CD8-positive, alpha-beta memory T cell (primary cell): ENCODE measurements at places on chromosomes 2 and 18.
A peak's percentile ranks its signal among the peaks of the same experiment; 100 is the strongest.

- DNase-seq, result no peak
Observed at GRCh38 chr2:25692737-25693445, 19.5 kb upstream of the DTNB start.

DNA sequence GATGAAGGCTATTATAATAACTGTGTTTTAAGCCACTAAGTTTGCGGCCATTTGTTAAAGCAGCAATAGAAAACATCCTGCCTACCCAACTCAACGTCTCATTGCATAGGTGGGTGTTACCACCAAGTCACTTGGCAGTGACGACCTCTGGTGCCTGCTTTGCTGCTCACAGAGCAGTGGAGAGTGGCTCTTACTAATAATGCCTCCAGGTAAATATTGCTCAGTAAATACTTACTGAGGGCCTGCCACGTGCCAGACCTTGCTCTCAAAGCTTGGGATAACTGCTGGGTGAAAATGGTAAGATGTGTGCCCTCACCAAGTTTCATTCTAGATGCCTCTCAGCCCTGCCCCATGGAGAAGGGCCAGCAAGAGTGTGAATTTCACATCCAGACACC lies 27.7 kb downstream of the ITGA6 start:
- DNase-seq, result no peak

DNA sequence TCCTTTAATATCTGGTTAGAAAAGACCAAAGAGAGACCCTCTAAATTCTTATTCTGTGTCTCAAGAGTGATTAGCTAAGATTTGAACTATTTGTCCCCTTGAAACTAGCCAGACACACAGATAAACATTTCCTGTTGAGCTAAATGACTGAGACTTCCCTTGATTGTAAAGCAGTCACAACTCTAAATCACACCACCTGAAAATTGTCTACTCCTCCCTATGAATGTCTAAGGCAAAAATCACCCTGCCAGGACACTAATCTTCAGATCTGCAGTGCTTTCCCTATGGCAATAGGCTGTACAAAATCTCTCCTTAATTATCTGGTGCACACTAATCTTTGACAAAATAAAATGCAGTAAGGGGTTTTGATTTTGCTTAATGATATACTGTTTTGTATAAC lies 200.5 kb upstream of the GULP1 start:
- DNase-seq, result no peak

DNA sequence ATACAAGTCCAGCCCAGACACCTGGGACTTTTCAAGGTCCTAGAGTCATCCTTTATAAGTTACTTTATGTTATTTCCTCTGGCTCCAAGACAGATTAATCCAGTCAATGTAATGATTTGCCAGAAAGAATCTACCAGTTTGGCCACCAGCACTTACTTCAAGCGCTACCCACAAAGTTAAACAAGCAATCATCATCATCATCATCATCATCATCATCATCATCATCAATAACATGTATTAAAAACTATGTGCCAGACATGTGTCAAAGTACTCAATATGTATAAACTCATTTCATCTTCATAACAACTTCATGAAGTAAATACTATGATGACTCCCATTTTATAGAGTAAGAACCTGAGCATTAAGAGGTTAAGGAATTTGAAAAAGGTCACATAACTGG lies 64.3 kb downstream of the LRP2 start:
- DNase-seq, result no peak

GRCh38 chr2:11778416-11778815 lies 32.0 kb downstream of the LPIN1 start:
- no peak for DNase-seq

DNA sequence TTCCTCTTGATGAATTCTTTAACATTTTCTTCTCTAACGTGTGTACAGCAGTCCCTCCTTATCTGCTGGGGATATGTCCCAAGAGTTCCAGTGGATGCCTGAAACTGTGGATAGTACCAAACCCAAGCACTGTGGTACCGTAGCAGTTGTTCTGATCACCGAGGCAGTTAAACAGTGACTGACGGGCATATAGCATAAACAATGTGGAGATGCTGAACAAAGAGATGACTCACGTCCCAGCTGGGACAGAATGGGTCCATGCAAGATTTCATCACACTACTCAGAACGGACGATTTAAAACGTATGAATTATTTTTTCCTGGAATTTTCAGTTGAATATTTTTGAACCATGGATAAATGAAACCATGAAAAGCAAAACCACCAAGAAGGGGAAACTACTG lies 54.5 kb upstream of the SPAG16 start:
- no peak for DNase-seq

- DNase-seq, result no peak
Observed at GRCh38 chr2:160632084-160632975, 138.7 kb upstream of the RBMS1 start.

DNA sequence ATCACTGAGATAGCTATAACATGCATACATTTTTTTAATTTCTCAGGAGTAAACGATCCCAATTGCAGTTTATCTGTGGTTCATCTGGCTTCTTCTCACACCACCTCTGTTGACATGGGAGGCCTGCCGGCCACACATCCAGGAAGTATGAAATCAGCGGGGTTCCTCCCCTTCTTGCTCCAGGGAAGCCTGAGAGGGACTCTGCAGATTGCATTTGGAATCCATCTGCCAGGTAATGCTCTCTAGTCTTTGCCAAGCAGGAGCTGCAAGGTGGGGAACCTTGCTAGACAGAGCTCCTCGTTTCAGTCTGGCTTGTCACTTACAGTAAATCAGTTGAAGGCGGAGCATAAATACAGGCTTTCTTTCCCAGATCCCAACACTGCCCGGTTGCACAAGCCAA lies 49.9 kb downstream of the SOX11 start:
- DNase-seq, result no peak

DNA sequence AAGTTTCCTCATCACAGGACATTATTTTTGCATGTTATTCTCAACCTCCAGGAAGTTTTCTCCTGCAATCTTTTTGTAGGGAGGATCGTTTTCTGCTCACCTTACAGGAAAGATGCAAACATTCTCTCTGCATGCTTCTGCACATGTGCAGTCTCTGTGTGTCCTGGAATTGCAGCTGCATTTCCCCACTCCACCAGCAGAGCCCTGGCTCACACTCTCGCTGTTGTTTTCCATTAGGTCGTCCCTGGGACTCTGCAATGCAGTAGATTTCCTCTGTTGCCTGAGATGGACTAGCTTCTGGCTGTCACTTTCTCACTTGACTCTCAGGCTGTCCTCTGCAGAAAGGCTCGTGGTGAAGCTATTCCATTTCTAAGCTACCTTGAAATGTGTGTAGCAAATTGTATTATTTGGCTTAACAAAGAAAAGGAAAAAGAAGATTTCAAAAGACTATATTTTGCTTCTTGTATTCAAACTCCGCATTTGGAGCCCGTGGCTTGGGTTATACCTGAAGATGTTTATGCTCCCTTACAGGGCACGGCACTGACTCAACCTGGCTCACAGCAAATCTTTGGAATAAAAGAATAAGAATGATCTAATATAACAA lies 346.7 kb downstream of the RAD51AP2 start:
- no peak for DNase-seq

- DNase-seq, result peak; percentile 62
Observed at GRCh38 chr18:74040459-74041332, 106.9 kb downstream of the FBXO15 start.

- DNase-seq, result no peak
Observed at GRCh38 chr2:54040250-54040649, 69.5 kb upstream of the PSME4 start.

- no peak for DNase-seq
Observed at GRCh38 chr18:72233106-72233505, 311.0 kb downstream of the CBLN2 start.

DNA sequence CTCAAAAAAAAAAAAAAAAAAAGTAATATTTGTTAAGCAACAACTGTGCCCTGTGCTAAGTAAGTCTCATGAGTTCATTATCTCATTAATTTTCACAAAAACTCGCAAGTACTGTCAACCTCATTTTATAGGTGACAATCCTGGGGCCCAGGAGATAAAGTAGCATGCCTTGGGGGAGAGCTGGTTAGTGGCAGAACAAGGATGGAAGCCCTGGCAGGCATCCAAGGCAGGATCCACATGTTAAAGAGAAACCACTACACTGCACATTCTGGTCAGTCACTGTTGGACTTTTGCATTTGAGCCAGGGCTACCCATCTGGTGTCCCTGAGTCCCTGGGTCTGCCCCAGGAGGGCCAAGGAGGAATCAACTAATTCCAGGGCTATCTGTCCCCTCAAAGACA lies 54.6 kb downstream of the ZFP36L2 start:
- DNase-seq, result no peak

DNA sequence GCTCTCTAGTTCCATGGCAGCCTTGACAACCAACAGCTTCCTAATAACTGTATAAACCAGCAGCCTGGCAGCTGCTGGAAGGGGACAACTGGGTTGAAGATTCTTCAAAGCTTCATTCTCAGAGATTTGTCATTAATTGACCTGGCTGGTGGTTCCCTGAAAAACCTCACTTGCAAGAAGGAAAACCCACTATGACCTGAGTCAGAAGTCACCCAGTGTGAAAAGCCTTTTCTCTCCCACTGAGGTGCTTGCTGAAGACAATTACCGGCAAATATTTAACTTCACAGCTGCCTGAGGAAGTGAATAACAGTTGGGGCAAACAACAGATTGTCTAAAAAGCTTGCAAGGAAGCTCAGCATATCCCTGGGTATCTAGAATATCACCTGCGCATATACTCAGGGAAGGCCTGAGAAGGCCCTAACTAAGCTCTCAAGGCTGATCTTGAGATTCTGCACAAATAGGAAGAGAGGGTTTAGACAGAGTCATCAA lies 49.9 kb downstream of the CRACDL start:
- DNase-seq, result no peak

DNA sequence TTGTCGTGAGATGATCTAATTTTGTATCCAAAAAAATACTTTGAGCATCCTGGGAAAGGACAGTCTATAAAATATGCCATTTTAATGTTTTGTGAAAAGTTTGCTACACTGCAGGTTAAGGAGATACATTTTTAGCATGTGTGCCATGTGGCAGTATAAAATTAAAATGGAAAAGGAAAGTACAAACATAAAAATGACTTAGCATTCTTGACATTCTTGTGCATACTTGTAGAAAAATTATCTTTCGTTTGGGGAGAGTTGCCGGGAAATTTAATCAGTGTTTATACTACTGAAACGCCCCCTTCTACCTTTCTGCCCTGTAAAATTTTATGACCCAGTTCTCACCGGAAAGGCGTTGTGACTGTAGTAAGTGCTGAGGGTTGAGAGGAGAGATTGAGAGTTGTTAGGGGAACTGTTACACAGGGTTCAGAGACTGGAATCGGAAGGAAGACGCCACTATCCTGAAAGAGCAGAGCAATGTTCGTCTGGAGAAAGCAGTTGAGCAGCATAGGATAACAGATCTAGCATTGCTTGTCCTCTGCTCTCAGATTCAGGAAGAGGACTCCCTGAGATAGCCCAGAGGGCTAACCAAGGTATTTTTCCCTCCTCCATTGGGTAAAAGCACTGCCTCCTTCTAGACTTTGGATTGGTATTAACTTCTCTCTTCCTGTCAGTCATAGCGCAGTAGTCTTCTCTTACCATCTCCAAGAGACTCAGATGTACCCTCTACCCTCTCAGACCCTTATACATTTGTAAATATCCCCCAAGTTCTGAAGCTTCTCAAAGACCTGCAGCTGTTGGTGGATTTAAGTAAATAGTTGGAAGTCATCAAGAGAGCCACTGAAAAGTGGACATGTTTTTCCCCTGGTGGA lies 2.7 kb downstream of the CDH20 start:
- DNase-seq, result no peak

DNA sequence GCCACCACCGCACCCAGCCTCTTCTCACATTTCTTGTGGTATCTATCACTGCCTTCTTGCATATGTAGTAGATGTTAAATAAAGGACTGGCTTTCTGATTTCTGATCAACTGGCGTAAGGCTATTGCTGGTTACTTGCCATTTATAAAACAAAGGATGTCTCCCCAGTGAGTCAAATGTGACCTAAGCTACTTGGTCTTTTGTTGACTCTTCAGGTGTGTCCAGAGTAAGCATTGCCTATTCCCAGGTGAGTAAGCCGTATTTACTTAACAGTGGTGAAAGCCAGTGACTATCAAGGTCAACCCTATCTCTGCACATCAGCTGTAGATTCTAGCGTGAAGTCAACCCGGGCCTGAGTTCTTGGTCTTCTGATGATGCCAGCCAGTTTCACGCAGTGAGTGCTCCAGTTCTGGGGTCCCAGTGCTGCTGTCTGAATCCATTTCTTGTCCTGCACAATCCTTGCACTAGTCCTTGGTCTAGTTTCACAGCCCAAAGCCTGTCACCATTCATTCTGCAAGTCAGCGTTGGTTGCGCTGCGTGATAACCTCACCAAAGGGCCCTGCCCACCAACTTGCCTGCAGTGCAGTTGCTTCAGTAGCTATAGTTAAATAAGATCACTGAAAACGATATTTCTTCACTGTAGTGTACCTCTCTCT lies 120.2 kb downstream of the GBX2 start:
- no peak for DNase-seq

DNA sequence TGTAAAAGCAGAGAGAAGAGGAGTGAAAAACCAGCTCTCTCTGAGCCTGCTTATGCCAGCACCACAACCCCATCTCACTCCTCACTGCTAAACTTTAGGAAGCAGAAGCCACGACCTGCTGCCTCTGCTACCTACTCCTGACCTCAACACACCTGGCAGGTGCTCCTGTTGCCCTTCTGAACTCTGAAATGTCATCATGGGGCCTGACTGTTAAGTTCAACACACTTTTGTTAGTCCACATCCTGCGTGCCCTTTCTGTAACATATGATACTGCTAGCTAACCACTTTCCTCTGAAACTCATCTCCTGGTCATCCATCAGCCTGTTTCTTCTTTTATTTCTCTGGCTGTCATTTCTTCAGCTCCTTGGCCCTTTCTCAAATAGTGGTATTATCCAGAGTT lies 118.1 kb downstream of the EPB41L3 start:
- DNase-seq, result no peak

- DNase-seq, result no peak
Observed at GRCh38 chr2:152573168-152573567, 144.1 kb downstream of the PRPF40A start.

DNA sequence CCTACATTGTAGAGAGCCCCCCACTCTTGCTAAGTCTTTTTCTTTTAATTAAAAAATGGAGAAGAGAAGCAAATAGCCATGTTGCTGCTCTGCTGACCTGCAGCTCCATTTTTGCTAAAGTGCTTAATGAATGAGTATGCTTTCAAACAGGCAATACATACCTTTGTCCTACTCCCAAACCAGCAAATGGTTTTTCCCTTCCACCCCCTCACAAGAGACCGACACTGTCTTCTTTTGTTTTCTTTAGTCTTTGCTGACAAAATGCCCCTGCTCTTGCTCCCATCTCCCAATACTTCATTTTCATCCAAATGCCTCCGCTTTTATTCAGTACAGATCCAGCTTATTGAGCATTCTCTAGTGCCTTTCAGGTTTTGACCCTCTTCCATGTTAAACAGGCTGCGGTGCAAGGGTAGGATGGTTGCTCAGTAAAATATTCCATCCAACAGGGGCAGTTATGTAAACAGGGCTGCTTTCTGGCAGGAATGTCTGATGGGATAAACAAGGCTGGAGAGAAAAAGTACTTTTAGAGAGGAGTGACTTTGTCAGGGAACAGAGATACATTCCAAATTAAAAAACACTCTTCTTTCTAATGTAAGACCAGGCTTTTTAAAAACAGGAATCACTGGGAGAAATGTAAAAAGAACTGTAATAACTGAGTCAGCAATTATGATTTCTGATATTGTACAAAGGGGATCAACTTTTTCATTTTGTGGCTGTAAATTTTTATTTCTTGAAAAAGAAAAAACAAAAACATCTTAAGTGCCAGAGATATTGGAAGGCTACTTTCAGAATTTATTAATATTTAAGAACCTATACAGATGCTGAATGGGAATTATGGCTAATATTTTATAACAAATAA lies 136.8 kb downstream of the MEP1B start:
- DNase-seq, result no peak
